H9 (cell line): ENCODE measurements at places on chromosomes 6 and 20. TPM values are rescaled to one million over a fixed set of nuclear protein-coding genes. Genes with fewer than 3 reads are reported as not detected.

GRCh38 chr6:28586962-28587745 lies 61.5 kb downstream of the GPX5 start:
- H3K27me3 ChIP-seq: no peaks in the 10 kb centered on the region
- peak; percentile 90 for DNase-seq
- peak overlapping the region; percentile 98 for H3K4me3 ChIP-seq
- H3K27ac ChIP-seq: peak overlapping the region; percentile 58
- no peaks in the 10 kb centered on the region for H3K36me3 ChIP-seq

- no peak overlapping the region for H3K27ac ChIP-seq
- H3K27me3 ChIP-seq: no peaks in the 10 kb centered on the region
- H3K4me1 ChIP-seq: no peaks in the 10 kb centered on the region
Measured at GRCh38 chr6:41654151-41654697, 16.0 kb downstream of the MDFI start.

The SOX18 gene
- 1.6 and 2.0 TPM in 2 replicates for total RNA-seq

DNA sequence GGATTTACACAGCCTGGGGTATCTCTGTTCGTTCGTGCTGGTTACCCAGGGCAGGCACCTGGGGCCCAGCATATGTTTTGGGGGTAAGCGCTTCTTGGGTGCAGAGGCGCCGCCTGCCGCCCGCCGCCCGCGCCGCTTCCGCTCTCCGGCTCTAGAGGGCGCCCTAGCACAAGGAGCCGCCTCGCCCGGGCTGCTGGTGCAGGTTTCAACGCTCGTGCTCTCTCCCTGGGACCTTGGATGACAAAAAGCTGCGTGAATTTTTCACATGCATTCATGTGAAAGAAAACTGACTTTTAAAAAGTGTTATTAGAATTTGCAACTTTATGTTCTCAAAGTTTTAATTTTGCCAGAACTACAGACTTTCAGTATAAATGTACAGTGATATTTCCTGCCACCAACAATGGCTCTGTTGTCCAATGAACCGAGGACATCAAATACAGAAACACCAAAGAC lies 32.5 kb downstream of the PRR18 start:
- H3K27me3 ChIP-seq: no peaks in the 10 kb centered on the region
- 0 out of 2 replicates have a peak, but pooled peaks cover 2% of the 10 kb centered on the region for H3K4me1 ChIP-seq
- DNase-seq: peak; percentile 77
- no peak overlapping the region for H3K4me3 ChIP-seq

DNA sequence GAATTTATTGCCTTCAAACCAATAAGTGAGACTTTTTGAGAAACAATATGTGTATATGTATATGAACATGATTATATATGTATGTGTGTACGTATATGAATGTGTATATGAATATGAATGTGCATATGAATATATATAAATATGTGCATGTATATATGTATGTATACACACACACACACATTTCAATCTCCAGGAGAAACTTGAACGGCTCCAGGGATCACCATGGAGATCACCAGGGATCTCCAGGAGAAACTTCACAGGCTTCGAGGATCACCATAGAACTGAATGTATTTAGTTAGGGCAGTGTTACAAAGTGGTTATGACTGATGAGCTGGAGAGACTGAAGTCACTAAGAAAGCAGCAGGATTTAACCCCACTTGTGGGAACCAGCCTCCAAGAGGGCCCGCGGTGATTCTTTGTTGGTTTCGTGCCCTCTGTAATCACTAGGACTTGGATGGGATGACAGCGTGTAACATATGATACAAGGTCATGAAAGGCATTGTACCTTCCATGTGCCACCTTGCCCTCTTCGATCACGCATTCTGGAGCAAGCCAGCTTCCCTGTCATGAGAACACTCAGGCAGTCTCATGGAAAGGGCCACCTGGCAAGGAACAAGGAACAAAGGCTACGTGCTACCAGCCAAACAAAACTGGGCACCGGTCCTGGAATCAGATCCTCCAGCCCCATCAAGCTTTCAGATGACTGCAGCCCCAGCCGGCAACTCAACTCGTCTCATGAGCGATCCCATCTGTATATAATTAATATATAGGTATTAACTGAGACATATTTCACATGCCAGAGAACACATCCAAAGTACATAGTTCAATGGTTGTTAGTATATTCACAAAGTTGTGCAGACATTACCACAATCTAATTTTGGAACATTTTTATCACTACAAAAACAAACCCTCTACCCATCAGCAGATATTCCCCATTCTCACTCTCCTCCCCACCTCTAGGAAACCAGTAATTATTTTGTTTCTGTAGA lies 8.6 kb downstream of the FAM50B start:
- H3K36me3 ChIP-seq: no peaks in the 10 kb centered on the region
- no peaks in the 10 kb centered on the region for H3K27me3 ChIP-seq
- H3K4me3 ChIP-seq: no peak overlapping the region
- no peak for DNase-seq
- H3K4me1 ChIP-seq: 0 out of 2 replicates have a peak, but pooled peaks cover 2% of the 10 kb centered on the region

DNA sequence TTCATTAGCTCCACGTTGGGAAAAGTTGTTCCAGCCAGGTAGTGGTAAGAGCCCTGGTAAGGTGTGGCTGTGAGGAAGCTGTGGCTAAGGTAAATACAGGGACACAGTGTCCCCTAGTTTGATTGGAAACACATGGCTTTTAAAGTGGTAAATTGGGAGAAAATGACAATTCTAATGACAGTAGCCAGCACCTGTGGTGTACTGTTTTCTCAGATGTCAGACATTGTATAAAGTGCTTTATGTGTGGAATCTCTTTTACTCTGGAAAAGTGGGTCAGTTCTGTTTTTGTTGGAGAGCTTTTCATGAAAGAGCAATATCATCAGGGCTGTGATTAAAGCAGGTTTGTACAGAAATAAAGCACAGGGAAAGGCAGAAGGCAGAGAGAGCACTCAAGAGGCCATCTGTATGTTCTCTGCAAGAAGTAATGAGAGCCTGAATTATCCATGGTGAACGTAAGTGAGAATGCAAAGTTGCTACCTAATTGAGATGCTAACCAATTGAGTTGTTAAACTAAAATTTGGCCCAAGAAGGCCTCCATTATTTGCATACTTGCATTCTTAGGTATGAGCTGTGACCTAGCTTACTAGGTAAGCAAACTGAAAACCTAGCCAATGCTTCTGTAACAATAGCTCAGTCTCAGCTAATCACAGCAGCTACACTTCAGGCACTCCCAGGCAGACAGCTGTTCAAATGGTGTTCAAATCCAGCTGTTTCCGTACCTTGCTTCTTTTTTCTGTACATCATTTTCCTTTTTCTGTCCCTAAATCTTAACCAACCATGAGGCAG lies 28.2 kb downstream of the MRAP2 start:
- H3K27me3 ChIP-seq: no peaks in the 10 kb centered on the region
- no peak overlapping the region for H3K4me3 ChIP-seq
- H3K36me3 ChIP-seq: no peaks in the 10 kb centered on the region
- DNase-seq: no peak

GRCh38 chr6:66051812-66052211 lies 344.8 kb upstream of the EYS start:
- DNase-seq: no peak
- no peaks in the 10 kb centered on the region for H3K27me3 ChIP-seq
- no peaks in the 10 kb centered on the region for H3K4me1 ChIP-seq
- H3K4me3 ChIP-seq: no peak overlapping the region
- H3K36me3 ChIP-seq: no peaks in the 10 kb centered on the region
